ENCODE measurements at places on chromosomes 13 and 19.

DNA sequence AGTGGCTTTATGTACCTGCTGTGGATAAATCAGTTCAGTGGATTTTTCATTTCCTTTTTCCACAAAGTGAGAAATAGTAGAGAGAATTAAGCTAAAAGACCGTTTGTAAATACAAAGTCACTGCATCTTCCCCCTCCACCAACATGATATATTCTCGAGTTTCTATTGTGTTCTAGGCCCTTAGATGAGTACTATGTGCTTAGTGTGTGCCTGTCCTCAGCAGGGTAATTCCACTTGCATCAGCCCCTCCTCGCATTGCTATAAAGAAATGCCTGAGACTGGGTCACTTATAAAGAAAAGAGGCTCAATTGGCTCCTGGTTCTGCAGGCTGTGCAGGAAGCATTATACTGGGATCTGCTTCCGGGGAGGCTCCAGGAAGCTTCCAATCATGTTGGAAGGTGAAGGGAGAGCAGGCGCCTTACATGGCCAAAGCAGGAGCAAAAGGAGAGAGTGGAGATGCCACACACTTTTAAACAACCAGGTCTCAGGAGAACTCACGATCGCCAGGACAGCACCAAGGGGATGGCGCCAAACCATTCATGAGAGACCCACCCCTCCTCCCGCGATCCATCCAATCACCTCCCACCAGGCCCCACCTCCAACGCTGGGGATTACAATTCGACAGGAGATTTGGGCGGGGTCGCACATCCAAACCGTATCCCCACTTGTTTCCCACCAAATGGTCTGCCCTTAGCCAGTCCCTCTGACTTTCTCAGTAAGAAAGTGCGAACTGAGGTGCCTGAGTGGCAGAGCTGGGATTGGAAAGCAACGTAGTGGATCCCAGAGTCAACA is 102.3 kb upstream of the ABCC4 start:
- no peak for DNase-seq

DNA sequence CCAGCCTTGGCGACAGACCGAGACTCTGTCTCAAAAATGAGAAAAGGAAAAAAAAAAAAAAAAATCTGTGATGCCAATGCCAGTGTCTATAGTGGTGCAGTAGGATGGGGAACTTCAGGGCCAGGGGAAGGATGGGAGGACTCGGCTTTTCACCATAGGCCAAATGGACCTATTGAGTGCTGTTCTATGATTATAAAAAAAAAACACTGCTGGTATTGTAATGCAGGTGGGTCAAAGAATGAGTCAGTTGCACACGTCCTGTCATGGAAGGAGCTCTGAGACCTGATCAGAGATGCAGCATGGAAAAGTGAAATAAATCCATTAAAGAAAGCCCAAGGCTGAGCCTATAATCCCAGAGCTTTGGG is 7.0 kb downstream of the DNAJB1 start:
- DNase-seq, result no peak

GRCh38 chr19:18839465-18840287 is 7.9 kb downstream of the UPF1 start:
- DNase-seq, result peak; percentile 69

- peak; percentile 5 for DNase-seq
Observed at GRCh38 chr13:67353941-67354340, 123.8 kb upstream of the PCDH9 start.

DNA sequence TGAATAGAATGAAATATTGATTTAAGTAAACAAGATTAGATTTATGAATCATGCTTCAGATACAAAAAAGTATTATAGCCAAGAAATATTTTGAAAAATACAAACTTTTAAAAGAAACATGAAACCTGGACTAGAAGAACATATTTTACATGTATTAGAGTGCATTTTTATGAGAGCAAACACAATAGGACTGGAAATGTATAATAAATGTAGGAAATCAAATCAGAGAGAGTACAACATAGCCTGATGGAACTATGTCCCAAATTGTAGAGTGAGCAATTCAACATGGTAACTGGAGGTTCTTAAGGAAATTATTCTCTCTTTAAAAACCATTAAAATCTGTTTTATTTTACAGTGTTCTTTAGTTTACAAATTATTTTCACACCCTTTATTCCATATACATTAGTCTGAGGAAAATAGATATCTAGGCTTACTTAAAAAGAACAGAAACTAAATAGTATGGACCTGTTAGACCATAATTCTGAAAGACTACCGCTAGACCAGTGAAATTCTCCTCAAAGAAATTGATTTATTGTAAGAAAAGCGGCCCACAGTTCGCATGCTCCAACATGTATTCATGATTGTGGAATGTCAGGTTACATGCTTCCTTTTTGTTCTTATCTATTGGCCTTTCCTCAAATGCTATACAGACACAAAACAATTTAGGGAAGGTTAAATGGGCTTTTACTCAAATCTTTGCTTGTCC is 1526.5 kb upstream of the SLC10A2 start:
- no peak for DNase-seq

DNA sequence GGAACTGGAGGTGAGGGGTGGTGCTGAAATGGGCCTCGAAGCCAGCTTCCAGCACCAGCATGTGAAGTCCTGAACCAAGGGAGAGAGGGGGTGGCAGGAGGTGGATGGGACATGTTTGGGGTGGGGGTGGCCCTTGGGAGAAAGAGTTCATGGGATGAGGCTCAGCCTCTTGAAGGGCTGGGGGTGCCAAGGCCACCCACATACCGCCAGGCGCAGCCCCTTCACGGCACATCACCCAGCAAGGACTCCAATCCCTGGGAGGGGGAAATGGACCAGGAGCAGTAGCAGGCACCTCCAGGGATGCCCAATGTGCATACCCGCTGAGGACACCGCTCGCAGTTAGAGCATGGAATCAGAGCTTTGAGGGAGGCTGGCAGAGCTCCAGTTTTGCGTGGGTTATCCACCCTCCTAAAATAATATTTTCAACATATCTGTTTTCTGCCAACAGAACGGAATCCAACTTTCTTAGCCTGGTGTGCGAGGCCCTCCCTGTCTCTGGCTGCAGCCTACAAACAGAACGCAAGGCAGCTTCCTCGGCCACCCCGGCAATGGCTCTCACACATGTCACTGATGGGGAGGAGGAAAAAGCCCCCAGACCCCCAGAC is 140.5 kb upstream of the VSTM2B start:
- no peak for DNase-seq

Measured in hepatic stellate cell (primary cell).